ENCODE measurements at places on chromosomes 7 and 10. TPM values are rescaled to one million over a fixed set of nuclear protein-coding genes. Genes with fewer than 3 reads are reported as not detected.

The CRYGN gene
- polyA plus RNA-seq, result 0.06 TPM

The SEMA3A gene
- polyA plus RNA-seq, result 2.4 TPM

The SEMA3E gene
- 1.2 TPM for polyA plus RNA-seq

GRCh38 chr7:1688542-1688941 lies 18.5 kb downstream of the ELFN1 start:
- no peak for DNase-seq
